ENCODE measurements at places on chromosomes 11 and 22.

- no peak for DNase-seq
These were observed 95.1 kb downstream of the BLID start for GRCh38 chr11:122020902-122021301.

GRCh38 chr11:114857281-114857680 is 179.0 kb downstream of the NXPE2 start:
- DNase-seq = no peak

GRCh38 chr11:87971354-87971753 is 203.9 kb downstream of the RAB38 start:
- DNase-seq = no peak

- DNase-seq = no peak
These were observed 2.1 kb upstream of the LRRC55 start for GRCh38 chr11:57179681-57180080.

DNA sequence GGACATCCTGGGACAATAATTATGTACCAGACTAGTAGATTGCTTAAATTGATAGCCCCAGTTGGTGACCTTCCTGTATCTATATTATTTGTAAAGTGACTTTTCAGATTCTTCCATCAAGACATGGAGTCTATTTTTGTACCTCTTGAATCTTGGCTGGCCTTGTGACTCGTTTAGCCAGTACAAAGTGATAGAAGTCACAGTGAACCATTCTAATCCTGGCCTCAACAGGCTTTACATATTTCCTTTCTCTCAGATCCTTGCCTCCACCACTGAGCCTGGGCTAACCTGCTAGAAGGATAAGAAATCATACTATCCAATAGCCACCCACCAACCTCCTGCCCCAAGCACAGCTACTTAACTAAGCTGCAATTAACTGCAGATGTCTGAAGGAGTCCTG is 37.5 kb upstream of the SLC6A5 start:
- DNase-seq = no peak

GRCh38 chr11:19849947-19850593 is 137.4 kb downstream of the NAV2 start:
- no peak for DNase-seq

- DNase-seq = no peak
These were observed 25.7 kb downstream of the SGSM1 start for GRCh38 chr22:24831687-24832086.
